SK-N-SH treated with all-trans-retinoic acid at 6 μM for 48 hours (cell line): ENCODE measurements at places on chromosomes 5 and 9.

GRCh38 chr9:70156729-70157128, 102.0 kb upstream of the SMC5 start:
- ATAC-seq, result no peak

DNA sequence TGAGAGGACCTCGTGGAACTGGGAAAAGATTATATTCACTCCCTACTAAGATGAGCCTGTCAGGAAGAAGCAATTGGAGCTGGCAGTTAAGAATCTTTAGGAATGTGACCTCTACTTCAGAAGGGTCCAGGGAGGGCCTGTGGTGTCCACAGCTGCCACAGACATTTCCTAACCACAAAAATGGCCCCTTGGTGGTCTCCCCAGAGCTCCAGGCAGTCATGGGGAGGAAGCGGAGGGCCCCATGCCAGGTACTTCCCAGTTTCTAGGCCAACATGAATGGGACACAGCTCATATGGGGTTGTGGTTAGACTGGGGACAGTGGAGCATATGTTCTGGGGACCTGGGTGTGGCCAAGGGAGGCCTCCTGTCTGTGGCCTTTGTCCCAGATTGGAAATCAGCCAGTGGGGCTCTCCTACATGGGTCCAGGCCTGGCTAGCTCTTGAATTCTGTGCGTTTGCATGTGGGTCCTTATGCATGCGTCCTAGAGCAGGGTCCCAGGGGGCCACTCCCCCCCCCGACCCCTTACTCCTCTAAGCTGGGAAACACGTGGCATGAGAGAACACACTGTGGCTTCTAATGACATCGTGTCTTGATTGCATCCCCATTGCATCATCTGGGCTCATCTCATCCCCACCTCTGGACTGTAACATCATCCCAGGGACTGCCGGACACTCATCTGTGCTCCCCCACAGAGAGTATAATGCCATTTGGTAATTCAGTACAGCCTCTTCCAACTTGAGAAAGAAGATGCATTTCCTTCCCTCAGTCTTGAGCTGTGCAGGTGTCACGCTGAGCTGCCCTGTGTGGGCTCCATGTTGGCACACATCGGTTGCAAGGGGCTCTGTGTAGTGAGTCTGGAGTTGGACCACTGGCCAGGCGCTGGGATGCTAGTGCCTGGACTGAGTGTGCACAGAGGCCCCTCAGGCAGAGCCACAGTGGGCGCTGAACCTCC, 31.3 kb downstream of the IRF1 start:
- peak; percentile 21 for ATAC-seq

- no peak for ATAC-seq
Measured at GRCh38 chr9:33840381-33840780, 23.4 kb downstream of the UBE2R2 start.

DNA sequence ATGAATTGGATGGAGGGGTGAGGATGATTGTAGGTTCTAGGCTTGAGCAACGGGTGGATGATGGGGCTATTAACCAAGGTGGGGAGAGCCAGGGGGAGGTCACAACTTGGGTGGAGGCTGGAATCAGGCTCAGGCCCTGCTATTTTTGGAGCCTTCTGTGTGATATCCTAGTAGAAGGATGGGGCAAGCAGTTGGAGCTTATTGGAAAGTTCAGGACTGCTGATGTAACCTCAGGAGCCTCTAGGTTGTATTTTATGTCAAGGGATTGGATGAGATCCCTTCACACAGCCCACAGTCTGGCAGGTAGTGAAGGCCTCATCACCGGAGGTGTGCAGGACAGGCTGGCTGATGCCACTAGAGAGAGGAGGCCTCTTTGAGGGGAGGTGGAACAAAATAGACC, 11.2 kb upstream of the RPS14 start:
- ATAC-seq, result no peak

DNA sequence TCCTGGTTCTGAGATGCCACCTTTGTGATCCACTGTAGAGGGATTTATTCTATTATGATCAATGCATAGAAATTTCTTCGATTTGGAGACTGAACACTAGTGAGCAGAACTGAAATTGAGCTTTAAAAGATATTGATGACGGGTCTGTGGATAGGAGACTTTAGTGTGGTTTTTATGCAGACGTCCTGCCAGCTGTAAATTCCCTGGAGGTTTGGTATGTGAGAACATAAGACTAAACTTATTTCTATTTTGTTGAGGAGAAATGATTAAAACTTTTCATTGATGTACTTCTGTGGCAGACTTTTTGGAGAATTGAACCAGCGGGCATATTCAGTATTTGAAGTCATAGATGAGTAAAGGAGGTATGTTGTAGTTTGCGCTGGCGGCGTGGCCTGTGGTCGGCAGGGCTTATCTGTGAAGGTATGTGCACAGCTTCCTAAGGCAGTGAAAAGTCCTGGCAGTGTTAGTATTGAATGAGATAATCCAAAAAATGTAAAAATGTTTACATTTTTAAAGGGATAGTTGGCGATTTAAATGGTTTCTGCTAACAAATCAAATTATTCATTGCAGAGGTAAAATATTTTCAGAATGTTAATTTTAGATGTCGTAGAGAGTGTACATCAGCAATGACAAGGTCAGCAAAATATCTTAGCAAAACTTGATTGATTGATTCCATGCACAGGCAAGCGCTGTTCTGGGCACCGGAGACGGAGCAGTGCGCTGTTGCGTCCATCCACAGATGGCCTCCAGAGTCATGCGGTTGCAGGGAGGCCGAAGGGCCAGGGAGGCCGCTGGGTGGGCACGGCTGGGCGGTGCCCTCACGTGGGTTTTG, 20.4 kb downstream of the TENT4A start:
- peak; percentile 30 for ATAC-seq

DNA sequence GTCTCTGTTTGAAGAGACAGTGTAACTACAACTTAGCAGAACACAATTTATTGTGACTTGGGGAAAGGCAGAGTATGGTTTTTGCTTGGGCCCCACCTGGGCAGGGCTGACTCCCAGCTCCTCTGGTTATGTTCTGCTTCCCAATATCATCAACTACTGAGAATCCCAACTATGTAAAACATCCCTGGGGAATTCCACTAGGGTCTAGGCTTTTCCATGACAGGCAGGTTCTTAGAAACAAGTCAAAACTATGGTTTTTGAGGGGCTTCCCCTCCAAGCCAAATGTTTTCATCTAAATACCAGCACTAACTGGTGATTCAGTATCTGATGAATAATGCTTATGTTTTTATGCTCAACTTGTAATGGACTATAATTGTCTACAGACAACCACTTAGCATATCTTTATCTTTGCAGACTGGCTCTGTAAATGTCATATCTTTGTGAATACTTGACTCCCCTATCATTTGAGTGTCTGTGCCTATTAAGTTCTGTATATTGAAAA, 409.5 kb downstream of the PDE4D start:
- peak; percentile 74 for ATAC-seq

- no peak for ATAC-seq
Measured at GRCh38 chr5:167513381-167513780, 778.1 kb upstream of the WWC1 start.

GRCh38 chr9:70304810-70305209, 46.0 kb downstream of the SMC5 start:
- ATAC-seq, result no peak

- ATAC-seq, result peak; percentile 95
Measured at GRCh38 chr5:138449501-138450239, 10.8 kb downstream of the REEP2 start.

DNA sequence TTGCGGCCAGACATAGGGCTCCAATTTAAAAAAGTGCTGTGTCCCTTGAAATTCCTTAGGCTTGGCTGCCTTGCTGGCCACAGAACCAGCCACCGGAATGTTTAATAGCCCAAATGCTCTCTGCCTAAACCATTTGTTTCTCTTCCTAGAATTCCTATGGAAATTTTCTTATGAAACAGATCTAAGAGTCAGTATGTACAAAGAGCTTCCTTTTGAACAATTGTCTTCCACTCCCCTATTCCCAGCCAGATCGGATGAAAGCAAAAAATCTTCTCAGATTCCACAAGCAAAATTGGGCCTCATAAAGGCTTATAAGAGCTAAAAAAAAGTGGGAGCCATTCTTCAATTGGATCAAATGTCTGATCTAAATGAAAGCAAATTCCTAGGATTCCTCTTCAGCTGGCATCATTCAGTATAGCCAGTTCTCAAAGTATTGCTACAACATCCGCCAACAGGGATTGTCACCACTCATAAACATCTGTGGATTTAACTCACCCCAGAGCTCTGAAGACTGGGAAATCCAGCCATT, 104.3 kb downstream of the CEMIP2 start:
- peak; percentile 84 for ATAC-seq

DNA sequence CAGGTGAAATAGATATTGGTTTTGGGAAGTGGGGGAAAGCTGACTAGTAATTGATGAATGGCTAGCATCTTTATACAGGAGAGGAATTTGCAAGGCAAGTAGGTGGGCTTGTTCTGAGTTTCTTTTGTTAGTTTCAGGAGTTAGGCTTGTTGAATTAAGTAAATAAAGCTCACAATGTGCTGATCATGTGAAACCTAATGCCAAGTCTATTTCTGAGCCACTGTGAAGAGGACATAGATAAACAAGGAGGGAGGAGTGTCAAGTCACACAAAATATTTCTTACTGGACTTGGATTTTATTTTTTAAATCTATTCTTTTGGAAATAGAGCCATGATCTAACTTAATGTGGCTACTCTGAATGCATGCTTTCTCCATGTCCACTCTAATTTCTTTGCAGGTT, 19.9 kb downstream of the GDA start:
- ATAC-seq, result no peak

DNA sequence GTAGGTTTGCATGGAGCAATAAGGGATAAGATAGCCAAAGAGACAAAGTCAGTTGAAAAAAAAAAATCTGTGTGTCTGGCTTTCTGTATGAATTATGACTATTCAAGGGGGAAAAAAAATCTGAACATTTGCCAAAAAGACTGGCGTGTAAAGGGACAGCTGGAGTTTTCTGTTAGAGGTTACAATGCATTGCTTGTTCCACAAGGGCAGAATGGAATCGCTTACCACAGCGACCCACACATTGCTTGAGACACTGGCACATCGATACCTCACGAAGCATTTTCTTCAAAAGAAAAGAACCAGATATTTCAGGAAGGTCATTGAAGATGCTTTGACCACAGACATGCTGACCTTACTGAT, 327.8 kb downstream of the TMEM167A start:
- peak; percentile 51; the same call in 2 of the 3 replicates for ATAC-seq

- no peak for ATAC-seq
Measured at GRCh38 chr5:39587675-39588074, 162.9 kb upstream of the DAB2 start.

DNA sequence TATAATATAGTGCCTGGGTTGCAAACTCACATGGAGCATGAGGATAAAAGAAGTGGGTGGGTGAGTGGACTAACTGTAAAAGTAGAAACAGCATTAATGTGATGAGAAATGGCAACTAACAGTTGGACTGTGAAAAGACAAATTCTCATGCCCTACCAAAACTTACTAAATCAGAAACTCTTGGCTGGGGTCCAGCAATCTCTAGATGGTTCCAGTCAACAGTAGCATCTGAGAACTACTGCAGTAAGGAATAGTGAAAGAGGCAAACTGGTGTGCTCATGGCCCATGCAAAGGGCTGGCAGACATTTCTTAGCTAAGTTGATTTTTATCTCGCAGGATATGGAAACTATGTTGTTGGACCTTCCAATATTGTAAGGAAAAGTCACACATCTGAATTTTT, 150.3 kb downstream of the PIK3R1 start:
- ATAC-seq, result no peak

- no peak for ATAC-seq
Measured at GRCh38 chr5:65999061-65999723, 72.8 kb downstream of the ERBIN start.

- ATAC-seq, result no peak
Measured at GRCh38 chr9:128102196-128102595, 25.3 kb downstream of the PTGES2 start.

DNA sequence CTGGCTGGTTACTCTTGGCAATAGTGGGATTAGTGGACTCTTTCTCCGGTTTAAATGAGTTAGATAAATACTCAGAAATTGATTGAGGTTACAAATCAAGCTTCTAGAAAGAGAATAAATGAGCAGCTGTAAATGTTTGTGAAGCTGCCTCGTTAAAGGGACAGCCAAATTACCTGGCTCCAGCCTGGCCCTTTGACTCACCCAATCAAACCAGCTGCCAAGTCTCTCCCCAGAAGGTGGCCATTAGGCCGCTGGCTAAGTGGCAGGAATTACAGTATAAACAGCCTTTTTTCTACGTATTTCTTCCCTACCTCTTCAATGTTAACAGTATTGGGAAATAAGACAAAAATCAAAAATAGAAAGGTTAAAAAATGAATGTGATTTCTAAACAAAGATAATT, 46.0 kb upstream of the SRFBP1 start:
- ATAC-seq, result no peak; the same call in 2 of the 3 replicates

DNA sequence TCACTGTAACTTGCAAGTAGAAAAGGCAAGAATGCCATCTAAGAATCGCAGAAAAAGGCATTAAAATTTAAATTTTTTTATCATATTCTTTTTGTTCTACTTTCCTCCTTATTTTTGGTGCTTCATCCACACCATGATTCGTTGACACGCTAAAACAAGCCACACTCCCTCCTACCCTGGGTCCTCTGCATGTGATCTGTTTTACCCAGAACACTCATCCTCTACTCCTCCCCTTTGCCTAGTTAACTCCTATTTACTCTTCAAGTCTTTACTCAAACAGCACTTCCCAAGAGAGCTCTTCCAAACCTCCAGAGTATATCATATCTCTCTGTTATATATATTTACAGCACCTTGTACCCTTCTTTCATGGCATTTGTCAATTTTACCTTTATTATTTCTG, 61.4 kb upstream of the SRP19 start:
- ATAC-seq, result no peak

DNA sequence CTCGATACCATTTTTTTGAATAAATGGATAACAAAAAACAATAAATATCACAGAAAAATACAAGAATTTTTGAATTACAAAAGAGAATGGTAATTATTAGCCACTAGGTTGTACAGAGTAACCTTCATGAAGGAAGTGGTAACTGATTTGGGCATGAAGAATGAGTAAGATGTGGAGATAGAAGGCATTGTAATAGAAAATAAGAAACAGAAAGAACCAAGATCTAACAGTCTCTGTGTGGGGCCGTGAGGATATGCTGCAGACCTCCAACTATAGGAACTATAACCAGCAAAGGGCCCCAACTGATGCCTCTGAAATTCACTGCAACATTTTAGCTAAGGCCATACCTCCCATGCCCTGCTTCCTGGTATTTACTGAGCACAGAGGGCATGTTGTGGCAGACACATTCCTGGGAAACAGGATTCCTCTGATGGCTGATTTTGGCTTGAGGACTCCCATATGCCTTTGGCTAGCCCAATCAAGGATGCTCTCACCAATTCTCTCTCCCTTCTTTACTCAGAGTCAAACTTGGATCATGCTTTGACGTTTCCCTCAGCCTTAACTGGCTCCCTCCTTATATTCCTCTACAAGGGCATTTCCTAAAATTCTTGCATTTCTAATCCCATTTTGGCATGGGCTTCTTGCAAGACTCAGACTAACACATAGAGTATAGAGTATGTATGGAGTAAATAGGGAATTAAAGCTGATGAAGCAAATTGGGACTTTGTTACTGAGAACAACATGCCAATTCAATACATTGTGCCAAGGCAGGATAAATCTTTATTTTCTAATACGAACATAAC, 208.9 kb downstream of the PDE4D start:
- peak; percentile 49 for ATAC-seq

DNA sequence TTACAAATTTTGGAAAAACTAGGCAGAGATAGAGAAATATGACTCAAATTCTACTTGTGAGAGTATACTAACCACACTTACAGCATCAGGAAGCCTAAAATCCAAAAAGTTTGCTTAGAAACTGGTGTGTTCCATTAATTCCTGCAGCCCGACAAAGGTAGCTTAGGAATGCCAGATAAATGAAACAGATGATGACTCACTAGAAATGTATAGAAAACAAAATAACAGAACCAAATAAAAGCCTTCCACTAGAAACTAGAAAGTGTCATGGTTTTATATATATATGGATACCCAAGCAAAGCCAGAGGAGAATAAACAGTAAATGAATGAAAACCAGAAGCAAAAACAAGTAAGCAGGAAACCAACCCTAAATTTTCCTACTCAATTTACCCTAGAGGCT, 272.2 kb upstream of the PRDM9 start:
- no peak for ATAC-seq
